ENCODE measurements at places on chromosomes 6 and 20.

GRCh38 chr6:158529629-158530028 lies 30.3 kb upstream of the TMEM181 start:
- no peak for DNase-seq

DNA sequence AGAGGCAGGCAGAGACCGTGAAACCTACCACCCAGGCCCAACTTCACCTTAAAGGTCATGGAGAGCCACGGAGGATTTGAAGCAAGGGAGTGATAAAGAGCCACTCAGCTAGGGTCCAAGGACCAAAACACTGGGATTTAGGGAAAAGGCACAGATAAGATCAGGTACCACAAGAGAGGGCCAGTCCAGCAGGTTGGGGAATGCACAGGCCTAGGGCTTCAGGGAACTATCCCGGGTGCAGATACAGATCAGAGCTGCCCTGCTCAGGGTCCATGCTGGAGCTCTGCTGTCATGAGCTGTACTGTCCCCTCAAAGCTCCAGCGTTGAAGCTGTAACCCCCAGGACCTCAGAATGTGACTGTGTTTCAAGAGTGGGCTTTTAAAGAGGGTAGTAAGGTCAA lies 16.9 kb downstream of the SLC22A23 start:
- DNase-seq: no peak

DNA sequence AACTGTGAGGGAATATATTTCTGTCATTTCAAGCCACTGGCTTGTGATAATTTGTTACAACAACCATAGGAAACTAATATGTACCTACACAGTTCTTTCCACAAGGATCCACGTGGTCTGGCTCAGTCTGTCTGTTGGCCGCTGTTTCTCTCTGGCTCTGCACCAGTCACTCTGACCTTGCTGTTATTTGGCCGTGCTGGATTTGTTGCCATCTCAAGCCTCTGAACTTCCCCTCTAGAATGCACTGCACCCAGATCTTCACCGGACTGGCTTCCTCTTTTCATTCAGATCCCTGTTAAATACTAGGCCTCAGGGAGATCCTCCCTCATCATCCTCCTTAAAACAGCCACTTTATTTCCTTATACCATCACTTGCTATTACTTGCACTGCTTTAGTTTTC lies 446.8 kb downstream of the TFAP2B start:
- no peak for DNase-seq

DNA sequence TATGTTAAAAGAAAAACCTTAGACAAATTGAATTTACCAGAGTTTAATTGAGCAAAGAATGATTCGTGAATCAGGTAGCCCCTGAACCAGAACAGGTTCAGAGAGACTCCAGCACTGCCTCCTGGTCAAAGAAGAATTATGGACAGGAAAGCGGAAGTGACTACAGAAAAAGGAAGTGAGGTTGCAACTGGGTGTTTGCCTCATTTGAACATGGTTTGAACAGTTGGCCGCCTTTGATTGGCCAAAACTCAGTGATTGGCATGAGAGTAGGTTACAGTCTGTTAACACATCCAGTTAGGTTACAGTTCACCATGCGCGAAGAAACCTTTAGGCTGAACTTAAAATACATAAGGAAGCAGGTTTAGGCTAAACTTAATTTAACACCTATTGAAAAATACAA lies 248.8 kb downstream of the TFAP2A start:
- no peak for DNase-seq

DNA sequence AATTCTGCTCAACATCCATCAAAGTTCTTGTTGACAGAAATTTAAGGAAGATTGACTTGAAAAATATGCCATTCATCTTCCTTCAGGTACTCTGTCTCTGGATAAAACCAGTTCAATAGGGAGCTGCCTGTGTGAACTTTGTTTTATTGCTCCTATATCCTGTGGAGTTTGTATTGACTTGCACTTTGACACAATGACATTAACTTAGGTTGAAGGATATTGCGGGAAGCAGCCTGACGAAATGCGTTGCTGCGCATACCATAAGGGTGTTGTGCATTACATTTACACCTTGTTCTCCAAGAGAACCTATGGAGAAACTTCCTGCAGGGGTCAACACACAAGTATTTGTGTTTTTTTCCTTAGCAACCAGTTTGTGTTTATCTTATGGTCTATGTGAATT lies 185.4 kb upstream of the GRIK2 start:
- no peak for DNase-seq

- DNase-seq: no peak
These were observed 26.8 kb downstream of the HDDC2 start for GRCh38 chr6:125274935-125275334.

- DNase-seq: no peak
These were observed 378.4 kb downstream of the MEI4 start for GRCh38 chr6:78031228-78031627.

GRCh38 chr6:134732763-134733162 lies 217.1 kb downstream of the ALDH8A1 start:
- DNase-seq: no peak

GRCh38 chr20:24968278-24968800 lies 19.3 kb downstream of the CST7 start:
- no peak for DNase-seq

- DNase-seq: no peak
These were observed 82.3 kb downstream of the DNAH8 start for GRCh38 chr6:38797391-38797790.

GRCh38 chr20:19935842-19936241 lies 81.3 kb upstream of the NAA20 start:
- DNase-seq: no peak

GRCh38 chr6:27251606-27252251 lies 4.2 kb downstream of the PRSS16 start:
- DNase-seq: peak; percentile 65

GRCh38 chr6:160766989-160767646 lies 65.1 kb downstream of the PLG start:
- DNase-seq: peak; percentile 57

DNA sequence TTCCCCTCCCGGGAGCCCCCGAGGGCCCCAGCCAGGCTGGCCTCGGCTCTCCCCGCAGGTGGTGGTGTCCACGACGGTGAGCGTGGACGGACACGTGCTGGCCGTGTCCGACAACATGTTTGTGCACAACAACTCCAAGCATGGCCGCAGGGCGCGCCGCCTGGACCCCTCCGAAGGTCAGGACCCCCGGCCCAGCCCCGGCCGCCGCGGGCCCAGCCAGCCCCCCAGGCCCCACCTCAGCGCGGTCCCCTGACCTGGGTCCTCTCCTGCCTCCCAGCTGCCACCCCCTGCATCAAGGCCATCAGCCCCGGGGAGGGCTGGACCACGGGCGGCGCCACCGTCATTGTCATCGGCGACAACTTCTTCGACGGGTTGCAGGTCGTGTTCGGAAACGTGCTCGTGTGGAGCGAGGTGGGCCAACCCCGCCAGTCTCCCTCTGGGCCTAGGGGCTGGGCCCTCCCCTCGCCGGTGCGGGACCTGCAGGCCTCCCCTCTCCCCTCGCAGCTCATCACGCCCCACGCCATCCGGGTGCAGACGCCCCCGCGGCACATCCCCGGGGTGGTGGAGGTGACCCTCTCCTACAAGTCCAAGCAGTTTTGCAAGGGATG lies 51.0 kb downstream of the CPXM1 start:
- DNase-seq: no peak

DNA sequence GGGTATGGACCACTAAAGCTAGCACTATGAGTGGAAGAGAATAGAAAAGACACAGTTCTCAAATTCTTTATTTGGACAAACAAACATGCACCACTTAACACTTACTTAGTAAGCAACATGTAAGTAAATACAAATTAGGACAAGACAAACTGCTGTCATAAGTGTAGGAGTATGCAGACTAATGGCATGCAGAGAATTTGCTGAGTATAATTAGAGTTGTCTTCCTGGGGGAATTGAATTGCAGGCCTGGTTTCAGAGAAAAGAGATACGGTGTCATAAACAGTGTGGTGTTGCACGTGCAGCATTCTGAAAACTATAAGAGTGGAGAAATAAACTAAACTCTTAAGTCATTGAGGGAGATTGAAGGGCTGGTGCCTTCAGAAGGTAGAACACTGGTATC lies 125.2 kb upstream of the EYA4 start:
- no peak for DNase-seq

GRCh38 chr6:79810185-79810705 lies 137.1 kb downstream of the ELOVL4 start:
- no peak for DNase-seq

DNA sequence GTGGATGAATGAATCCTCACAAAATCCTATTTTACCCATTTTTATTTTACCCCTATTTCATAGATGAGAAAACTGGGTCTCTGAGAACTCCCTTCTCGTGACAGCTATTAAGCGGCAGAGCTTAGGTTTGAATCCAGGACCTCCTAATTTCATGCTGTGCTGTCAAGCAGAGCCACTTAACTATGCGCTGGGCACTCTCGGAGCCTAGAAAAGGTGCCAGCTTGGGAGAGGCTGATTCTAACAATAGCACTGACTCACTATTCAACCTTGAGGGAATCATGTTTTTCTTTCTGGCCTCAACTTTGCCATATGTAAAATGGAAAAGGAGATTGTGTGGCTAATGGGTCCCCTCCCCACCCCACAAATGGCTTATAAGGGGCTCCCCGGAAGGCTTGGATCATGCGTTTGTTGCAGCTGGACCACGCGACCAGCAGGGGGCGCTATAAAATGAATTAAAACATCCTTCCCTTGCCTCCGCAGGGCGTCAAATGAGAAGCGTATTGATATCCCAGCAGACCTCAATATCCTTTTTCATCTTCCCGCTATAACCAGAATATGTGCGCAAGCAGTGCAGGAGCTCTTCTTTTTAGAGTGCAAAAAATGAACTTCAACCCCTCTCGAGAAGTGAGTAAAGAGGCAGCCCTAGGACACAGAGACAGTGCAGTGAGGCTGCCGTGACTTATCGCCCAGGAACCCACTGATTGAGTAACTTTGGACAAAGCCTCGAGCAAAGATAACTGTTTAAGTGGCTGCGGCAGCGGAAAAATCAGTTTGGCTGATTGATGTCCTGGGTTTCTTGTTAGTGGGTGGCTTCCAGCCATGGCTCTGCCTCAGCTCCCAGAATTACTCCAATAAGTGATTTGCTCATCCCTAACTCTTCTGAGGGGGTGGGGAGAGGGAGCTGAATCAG lies 12.8 kb upstream of the PDYN start:
- DNase-seq: peak; percentile 49

GRCh38 chr6:89360415-89360999 lies 8.0 kb upstream of the UBE2J1 start:
- DNase-seq: no peak

DNA sequence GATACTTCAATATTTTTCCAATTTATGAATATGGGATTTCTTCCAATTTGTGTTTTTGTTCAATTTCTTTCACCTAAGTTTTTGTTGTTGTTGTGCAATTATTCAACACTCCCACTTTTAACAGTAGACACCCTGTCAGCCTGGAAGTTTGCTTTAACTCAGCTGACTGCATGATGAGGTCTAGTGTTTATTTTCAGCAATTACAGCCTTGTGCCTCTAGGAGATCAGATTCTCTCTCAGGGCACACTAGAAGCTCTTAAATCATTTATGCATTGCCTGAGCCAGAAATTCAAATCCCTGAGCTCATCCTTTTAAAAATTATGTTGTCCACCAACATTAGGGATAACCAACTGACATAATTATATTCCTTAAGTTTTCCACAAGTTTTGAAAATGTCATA lies 85.7 kb downstream of the MRAP2 start:
- no peak for DNase-seq

DNA sequence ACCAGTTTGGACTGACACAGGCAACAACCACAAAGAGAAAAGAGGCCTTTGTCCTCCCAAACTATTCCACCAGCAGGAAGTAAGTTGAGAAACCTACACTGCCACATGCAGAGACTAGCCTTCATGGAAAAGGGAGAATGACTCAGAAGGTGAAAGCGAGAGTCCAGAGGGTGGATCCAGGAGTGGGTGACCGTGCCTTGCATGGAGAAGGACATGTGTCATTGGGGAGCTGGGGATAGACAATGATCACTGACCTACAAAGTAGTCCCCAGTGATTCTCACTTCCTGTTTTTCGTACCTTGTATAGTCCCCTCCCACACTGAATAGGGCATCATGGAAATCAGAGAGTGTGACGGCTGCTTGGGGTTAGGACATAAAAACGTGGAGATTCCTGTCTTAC lies 91.9 kb downstream of the MYLK4 start:
- no peak for DNase-seq
